ENCODE measurements at places on chromosomes 7 and 10.

DNA sequence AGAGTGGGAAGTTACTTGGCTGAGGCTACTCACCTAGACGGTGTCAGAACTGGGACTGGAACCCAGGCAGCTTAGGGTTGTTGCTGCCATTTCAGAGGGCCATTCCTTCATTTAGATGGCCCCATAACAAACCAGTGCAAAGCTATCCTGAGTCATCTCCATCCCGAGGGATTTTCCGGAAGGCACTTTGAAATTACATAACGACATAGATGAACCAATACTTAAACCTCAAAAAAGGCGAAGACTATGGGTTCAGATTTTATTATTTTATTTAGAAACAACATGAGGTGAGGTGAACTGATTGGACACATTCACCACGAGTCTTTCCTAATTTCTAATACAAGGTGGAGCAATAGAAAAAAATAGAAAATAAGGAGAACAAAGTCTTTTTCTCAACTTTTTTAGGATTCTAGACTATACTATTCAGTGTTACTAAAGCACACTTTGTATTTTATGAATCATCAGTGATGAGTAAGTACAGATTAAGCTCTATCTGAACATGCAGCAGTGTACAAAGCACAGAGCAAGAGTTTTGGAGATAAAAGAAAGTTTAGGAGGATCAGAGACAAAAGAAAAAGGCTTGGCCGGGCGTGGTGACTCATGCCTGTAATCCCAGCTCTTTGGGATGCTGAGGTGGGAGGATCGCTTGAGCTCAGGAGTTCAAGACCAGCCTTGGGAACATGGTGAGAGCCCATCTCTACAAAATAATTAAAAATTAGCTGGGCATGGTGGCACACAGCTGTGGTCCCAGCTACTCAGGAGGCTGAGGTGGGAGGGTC is 79.5 kb upstream of the SVIL start:
- no peak for DNase-seq

- DNase-seq: no peak
These were observed 18.5 kb upstream of the LMOD2 start for GRCh38 chr7:123637203-123637602.

- no peak for DNase-seq
These were observed 161.3 kb downstream of the EGFR start for GRCh38 chr7:55179931-55180682.

DNA sequence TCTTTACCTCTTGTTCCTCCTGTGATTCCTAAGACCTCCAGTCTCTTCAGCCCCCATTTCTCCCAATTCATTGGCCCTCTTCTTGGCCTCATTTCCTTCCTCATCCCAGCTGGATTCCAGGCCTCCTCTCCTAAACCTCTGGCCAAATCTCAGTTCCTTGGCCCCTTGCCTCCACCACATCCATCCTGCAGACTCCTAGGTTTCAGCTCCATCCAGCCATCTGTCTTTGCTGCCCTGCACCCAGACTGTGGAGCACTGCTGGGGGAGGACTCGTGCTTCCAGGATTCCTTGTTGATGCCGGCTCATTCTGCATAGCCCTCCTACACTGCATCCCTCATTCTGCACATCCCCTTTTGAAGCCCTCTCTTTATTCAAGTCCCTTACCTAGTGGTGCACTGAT is 6.7 kb downstream of the PLAC9 start:
- DNase-seq: no peak

- peak; percentile 77 for DNase-seq
These were observed 96.4 kb upstream of the ZMIZ1 start for GRCh38 chr10:78972160-78972946.

GRCh38 chr7:81408728-81409127 is 361.1 kb downstream of the HGF start:
- no peak for DNase-seq

- peak; percentile 93 for DNase-seq
These were observed at the start of gene DENND2A for GRCh38 chr7:140640727-140641523. Gene DENND2A, minus strand, starts transcription at chr7:140640813. Its CDS starts 38,416 bp downstream, at chr7:140602397.

DNA sequence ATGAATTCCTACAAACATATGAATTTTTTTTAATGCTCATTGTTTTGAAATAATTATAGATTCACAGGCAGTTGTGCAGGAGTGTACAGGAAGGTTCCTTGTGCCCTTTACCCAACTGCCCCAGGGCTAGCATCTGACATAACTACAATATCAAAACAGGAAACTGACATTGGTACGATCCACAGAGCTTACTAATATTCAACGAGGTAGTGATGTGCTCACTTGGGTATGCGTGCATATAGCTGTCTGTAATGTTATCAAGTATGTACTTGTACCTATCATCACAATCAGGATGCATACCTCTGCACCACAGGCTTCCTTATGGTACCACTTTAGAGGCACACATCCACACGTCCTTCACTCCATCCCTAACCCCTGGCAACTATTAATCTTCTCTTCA is 68.3 kb downstream of the BMS1 start:
- no peak for DNase-seq

GRCh38 chr7:144784943-144785342 is 50.9 kb downstream of the TPK1 start:
- DNase-seq: no peak

DNA sequence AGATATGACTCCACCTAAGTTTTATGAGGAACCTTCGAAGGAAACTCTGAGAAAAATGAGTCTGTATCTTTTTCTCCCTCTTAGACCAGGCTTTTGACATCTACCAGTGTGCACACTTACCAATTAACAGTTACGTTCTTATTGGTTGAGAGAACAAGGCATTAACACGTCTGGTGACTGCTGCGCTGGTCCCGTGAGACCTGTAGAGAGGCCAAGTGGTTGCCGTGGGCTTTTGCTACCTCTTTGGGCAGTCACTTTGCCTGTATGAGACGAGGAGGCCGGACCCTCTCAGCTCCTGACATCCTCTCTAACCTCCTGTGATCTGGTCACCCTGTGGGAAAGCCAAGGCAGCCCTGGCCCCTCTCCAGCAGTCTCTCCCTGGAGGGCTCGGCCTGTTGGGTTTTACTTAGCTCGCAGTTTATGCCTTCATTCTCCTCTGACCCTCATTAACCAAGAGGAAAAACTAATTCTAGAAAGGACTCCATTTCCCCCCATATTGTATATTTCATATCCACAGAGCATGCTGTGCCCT is 513.9 kb upstream of the GALNT17 start:
- no peak for DNase-seq

DNA sequence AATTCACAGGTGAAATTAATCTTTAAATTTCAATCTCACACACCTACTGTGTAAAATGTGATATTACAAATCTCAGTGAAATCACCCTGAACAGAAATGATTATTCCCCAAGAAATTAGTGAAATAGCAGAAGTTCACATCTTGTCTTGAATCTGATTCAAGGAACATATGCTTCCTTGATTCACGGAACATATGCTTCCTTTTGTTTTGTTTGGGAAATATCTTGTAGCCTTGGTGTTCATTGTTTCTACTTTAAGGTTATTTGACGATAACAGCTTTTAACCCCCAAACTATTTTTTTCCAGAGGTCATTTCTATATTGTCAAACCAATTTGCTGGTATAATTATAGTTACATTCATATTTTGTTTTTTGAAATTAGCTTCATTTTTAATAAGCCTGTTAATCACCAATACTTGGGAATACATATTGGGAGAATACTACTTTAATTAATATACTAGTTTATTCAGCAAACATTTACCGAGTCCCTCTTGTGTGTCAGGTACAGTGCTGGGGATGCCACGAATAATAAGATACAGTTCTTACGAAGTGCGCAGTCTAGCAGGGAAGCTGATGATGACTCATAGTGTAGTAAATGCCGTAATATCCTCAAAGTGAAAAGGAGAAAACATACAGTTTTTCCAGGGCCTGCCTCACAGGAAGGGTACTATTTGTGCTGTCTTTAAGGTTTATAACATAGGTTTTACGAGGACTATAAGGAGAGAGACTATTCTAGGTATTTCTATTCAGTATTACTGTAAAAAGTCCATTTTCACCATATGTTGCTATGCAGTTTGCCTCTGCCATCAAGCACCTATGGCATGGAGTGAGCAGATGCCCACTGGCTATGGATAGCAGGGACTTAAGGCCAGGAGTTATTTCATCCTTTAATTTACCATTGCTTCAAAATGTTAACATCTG is 32.5 kb downstream of the PRKAR2B start:
- DNase-seq: no peak

DNA sequence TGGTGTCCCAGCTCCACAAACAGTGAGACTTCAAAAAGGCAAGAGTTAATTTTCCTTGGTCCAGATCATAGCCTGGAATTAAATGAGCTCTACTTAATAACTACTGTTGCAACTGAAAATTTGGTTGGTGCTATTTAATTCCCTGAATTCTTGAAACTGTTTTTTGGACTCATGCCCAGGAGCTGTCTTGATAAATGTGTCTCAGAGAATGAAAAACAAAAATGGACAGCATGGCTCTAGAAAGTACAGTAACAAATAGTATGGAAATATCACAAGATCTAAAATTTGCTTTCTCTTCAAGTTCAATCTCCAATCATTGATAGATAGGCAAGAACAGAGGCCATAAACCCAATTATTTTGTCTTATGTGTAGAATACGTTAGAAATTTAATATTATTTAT is 42.5 kb downstream of the CCDC71L start:
- no peak for DNase-seq

DNA sequence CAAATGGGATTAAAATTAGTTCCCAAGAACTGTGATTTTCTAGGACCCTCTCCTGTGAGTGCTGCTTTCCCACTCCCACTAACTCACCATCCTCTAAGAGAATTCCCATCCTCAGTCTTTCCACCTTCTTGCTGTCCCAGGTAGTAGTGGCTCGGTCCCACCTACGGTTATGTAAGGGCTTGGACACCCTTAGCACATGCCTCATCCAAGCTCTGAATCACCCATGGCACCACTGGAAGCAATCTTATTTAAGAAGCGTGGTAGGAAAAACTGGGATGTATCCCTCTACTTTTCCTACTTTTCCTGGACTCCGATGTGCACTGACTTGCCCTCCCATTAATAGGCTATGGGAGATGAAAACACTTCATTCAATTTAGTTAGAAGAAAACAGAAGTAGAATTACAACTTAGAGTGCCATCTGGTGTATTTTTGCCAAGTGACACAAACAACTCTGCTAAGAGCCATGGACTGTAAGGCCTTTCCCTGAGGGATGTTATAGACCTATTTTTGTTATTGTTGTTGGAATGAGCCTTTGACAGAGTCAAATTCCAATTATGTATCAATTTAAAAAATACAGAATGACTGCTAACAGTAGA is 13.7 kb upstream of the ANKRD22 start:
- DNase-seq: no peak

GRCh38 chr10:100522107-100522801 is 2.6 kb upstream of the SEC31B start:
- no peak for DNase-seq

- DNase-seq: no peak
These were observed 60.2 kb downstream of the PRKAG2 start for GRCh38 chr7:151816562-151817314.

DNA sequence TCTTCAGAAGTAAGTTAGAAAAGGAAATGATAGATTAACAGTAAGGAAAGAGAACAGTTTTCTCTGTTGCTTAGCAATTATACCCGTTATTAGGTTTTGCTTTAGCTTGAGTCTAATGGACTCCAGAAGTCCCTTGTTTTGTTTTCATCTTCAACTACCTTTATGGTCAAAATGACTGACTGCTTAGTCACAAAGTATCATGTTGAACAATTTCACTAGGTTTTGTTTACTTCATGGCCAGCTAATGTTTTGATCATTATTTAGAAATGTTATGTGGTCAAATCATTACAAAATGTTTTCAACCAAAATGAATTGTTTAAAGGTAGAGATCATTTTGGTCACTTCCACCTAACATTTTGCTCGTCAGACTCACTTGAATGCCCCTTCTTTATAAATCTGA is 1.9 kb downstream of the UBN2 start:
- no peak for DNase-seq

DNA sequence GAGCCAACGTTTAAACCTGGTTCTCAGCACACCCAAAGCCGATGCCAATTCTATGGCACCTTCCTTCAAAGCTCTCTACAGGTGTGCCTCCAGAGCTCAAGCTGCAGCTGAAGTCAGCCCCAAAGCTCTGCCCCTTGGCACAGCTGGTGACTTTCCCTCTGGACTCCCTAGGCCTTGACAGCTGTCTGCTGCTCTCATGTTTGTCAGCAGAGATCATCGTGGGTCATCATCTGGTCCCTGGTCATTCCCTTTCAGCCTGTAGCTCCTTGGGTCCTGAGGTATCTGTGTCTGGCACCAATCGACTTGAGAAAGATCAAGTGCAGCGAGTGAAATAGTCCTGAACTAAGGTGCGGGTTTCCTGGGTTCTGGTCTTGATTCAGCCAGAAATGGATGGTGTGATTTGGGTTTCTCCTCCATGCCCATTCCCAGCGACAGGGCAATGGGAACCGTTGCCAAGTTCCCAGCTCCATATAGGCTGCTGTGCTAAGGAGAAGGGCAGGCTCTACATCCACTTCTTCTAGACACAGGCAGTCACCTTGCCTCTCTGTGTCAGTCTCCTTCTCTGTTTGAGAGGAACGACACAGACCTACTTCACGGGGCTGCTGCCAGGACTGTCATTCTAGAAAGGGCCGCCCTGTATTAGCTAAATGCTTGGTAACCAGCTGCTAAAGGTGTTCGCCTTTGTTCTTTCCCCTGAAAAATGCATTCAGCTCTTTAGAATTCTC is 3.6 kb downstream of the PKD1L1 start:
- DNase-seq: no peak

- DNase-seq: no peak
These were observed 29.1 kb downstream of the CCDC6 start for GRCh38 chr10:59877191-59877671.

GRCh38 chr10:118408181-118408580 is 66.1 kb upstream of the FAM204A start:
- no peak for DNase-seq

- no peak for DNase-seq
These were observed 127.7 kb downstream of the CDK14 start for GRCh38 chr7:90723866-90724265.

DNA sequence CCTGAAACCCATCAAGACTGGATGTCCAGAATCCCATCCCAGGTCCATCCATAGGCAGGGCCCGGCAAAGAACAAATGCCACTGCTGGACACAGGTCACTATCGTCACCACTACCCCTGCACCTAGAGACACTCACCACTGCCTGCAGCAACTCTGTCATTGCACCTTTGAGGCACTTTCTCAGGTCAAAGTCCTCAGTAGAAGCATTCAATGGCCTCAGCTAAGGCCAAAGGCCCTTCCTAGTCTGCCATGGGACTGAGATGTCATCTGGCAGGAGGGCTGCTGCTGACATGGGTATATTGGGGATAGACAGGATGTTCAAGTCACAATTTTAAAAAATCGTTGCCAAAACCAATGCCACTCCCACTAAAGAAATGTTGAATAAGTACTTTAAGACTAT is 58.7 kb downstream of the GPAM start:
- no peak for DNase-seq
